ENCODE measurements at places on chromosomes 3 and 15.

DNA sequence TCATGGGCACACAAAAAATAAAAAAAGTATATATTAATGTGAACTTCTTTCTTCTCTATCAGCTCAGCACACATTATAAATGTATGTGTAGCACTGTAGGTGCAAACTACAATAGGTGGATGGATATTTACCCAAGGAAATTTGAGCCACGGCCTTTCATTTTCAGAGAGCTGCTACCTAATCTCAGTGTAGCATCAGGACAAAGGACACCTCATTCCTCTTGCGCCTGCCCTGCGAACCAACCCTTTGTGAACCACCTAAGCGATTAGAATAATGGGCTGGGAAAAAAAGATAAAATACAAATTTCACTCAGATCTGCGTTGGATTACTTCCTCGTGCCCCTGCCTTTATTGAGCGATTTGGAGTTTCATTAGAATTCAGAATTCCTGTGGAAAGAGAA lies 263.2 kb downstream of the NR2F2 start:
- no peak for DNase-seq

- no peak for DNase-seq
Observed at GRCh38 chr3:131619821-131620220, 117.0 kb upstream of the MRPL3 start.

GRCh38 chr3:139096670-139097069 lies 52.0 kb upstream of the PRR23C start:
- no peak for DNase-seq

DNA sequence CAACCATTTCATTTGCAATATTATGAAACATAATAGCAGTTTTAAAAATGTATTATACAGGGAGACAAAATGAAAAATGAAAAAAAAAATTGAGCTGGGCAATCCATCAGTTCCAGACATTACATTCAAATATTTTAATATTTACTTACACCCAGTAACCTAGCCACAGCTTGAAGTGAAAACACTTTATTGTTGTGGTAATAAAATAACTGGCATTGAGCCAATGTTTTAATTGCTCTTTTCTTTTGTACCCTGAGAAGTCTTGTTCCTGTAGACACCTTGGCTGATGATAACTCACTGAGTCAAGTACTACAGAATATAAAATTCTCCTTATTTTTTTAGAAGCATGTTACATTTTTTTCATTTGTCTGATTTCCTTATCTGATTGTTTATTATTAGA lies 180.6 kb downstream of the ROBO1 start:
- DNase-seq: no peak

DNA sequence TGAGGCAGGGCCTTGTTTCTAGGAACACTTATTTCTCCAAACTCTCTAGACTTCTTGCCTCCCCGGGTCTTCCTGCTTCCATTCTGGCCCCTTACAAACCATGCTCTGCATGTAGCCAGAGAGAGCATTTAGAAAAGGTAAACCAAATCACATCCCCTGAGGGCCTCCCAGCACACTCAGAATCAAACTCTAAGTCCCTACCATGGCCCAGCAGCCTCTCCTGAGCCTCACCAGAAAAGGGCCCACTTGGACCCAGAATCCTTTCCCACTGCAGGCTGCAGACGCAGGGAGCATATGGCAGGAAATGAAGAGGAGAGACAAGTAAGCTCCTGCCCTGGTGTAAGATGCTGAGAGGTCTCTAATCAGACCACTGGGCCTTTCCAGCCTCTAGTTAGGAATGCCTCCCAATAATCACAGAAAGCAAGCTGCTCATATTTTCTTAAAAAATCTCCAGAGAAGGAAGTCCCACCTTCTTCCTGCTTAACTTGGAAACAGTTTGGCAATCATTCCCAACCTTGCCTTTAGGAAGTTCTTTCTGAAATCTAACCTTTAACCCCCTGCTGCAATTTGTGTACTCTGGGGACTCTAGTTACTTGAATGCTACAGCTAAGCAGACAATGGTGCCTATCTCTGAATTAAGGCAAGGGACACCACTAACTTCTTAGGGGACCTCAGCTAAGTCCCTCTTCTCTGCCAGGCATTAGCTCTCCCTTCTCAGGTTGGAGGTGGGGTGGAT lies 4.2 kb downstream of the AMOTL2 start:
- no peak for DNase-seq

GRCh38 chr3:88032245-88032644 lies 26.6 kb downstream of the CGGBP1 start:
- DNase-seq: no peak

DNA sequence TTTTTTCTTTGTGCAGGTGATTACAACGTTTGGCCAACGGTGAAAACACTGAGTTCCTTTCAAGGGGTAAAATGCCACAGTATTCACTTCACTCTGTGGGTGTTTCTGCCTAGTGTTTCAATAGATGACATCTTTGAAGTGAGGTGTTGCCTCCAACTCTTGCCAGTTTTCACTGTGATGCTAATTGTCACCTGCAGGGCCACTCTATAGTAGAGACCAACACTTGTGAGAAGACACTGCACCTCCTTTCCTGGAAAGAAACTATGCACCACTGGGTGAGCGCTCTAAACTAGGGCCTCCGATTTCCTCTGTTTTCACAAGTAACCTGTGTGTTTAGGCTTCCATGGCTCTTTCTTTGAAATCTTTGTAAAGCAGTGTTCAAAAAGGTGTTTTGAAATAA lies 98.3 kb downstream of the THRB start:
- DNase-seq: no peak

DNA sequence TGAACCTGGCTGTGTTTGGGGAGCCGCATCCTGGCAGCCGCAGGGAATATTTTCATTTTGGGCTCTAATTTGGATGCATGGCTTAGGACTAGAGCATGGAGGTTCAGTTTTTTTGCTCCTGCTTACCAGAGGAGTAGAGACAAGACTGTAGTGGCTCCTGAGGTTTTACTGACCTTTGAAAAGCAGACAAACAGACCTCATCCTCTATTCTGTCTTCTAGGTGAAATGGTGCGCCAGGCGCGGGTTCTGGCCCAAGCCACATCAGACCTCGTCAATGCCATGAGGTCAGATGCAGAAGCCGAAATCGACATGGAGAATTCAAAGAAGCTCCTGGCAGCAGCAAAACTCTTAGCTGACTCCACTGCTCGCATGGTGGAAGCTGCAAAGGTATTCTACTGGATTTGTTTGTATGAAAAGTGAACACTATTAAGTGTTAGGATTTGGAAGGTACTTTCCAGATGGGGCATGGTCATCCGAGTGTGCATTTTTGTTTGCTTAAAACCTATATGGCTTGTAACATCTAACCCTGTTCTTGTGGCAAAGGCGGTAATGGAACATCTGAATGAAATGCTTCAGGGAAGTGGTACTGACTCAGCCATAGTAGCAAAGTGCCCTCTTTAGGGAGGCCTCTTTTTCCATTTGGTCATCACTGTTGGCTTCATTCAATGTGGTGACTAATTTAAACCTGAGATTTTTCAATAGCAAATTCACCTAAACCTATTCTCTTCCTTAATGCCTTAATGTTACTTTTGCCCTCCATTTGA lies 330.7 kb upstream of the TPM1 start:
- DNase-seq: no peak

DNA sequence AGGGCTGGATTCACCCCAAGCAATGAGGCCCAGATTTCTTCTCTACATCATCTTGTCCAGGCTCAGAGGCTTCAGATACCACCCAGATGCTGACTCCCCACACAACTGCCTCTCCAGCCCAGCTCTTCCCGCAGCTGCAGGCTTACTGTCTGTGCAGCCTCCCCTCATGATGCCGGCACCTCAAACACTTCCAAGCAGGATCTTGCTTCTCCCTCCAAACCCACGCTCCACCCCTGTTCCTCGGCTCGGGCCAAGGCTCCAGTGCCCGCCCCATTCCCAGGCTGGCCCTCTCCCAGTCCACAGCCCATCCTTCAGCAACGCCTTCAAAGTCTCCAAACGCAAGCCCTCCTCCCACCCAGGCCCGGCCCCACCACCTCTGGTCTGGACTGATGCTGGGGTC lies 159.2 kb upstream of the LINGO1 start:
- DNase-seq: no peak

All from urothelium cell line (cell line).